Pancreas (tissue), 10 donors: ENCODE measurements at places on chromosomes 2 and 18.

GRCh38 chr18:37666991-37667390, 101.4 kb upstream of the CELF4 start:
- no peaks in the 10 kb centered on the region for H3K27me3 ChIP-seq
- no peak overlapping the region for H3K4me3 ChIP-seq
- no peaks in the 10 kb centered on the region for H3K4me1 ChIP-seq
- H3K27ac ChIP-seq = no peak overlapping the region

DNA sequence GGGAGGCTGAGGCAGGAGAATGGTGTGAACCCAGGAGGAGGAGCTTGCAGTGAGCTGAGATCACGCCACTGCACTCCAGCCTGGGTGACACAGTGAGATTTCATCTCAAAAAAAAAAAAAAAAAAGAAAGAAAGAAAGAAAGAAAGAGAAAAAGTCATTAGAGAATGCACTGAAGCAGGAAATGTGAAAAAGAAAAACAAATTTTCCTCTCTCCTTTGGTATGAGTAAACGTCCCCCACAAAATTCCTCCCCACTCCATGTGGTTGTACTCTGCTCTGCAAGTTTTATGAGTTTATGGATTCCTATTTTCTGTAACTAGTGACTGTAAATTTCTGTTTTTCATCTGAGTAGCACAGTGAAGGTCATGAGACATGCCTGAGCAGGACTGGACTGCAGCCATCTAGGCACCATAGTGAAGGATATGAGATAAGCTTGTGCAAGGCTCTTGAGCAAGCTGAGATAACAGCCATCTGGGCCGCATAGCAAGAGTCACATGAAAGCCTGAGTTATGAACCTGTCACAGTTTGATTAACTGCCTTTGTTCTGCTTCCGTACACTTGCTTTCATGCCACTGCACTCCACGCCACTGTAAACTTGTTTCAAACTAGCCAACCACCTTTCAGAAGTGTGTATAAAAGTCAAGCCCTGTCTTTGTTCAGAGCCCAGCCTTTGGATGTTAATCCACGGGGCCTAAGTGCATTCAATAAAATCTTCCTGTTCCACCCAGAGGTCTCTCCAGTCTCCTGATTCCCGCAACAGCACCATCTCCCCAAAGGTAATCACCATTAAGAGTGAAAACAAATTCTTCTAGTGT, 50.2 kb downstream of the SKA1 start:
- DNase-seq = peak; percentile 81
- H3K36me3 ChIP-seq = no peaks in the 10 kb centered on the region
- peak overlapping the region; percentile 78 for H3K27ac ChIP-seq

DNA sequence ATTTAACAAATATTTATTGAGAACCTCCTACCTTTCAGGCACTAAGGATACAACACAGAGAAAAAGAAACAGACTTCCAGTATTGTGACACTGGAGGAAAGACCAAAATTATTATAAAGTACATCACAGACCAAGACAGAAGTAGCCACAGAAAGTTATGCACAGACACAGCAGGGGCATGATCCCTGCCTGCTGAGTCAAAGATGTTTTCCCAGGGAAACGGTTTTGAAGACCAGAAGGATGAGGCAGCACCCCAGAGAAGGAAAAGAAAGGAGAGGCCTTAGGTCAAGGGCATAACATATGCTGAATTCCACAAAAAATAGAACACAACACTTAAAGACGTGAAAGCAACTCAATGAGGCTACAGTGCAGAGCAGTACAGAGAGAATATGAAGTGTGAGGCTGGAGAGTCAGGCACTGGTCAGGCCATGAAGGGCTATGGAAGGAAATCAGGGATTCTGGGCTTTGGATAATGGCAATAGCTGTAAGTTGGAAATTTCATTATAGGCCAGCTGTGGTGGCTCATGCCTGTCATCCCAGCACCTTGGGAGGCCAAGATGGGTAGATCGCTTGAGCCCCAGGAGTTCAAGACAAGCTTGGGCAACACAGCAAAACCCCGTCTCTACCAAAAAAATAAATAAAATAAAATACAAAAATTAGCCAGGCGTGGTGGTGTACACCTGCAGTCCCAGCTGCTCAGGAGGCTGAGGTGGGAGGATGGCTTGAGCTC, 8.2 kb downstream of the ADAM17 start:
- no peaks in the 10 kb centered on the region for H3K36me3 ChIP-seq
- DNase-seq = no peak
- no peaks in the 10 kb centered on the region for H3K27me3 ChIP-seq
- no peak overlapping the region for H3K4me3 ChIP-seq
- no peak overlapping the region for H3K27ac ChIP-seq
- peaks cover 7% of the 10 kb centered on the region for H3K4me1 ChIP-seq

GRCh38 chr18:31850844-31851243, 90.2 kb upstream of the SLC25A52 start:
- H3K4me3 ChIP-seq = no peak overlapping the region
- no peaks in the 10 kb centered on the region for H3K36me3 ChIP-seq
- H3K27ac ChIP-seq = no peak overlapping the region
- H3K4me1 ChIP-seq = no peaks in the 10 kb centered on the region
- DNase-seq = no peak

DNA sequence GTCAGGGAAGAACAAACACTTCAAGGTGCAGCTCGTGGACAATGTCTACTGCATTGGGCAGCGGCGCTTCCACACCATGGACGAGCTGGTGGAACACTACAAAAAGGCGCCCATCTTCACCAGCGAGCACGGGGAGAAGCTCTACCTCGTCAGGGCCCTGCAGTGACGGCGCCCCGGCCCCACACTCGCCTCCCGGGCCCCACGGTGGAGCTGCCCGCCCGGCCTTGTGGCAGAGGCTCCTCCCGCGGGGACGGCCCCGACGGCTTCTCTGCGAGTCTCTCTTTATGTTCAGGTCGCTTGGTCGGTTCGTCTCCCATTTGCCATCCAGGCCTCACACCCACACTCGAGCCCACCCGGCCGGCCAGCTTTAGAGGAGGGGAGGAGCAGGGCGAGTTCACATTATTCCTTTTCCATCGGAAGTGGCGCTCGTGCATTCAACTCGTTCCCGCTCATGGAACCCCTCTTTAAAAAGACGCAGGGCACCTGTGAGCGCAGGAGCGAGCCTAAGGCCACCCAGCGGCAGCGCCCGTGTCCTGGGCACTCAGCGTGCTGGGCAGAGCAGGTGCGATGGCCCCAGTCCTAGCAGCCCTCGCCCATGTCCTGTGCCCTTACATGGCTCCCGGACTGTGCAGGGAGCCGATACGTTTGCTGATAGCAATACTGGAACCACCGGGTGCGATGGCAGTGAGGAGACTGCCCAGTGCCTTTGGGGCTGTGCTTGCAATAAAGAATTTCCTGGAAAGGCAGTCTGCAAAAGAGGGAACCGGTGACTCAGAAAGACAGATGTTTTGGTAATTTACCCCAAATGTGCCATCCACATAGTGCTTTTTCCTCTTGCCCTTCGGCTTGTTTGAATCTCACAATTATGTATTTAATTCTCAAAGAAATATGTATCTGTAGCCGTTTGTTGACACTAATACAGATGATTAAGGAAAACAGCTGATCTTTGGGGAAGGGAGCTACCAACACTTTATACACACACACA, 148.6 kb downstream of the NCK2 start:
- no peaks in the 10 kb centered on the region for H3K4me1 ChIP-seq
- H3K27me3 ChIP-seq = no peaks in the 10 kb centered on the region
- H3K36me3 ChIP-seq = no peaks in the 10 kb centered on the region
- H3K4me3 ChIP-seq = no peak overlapping the region

GRCh38 chr2:177551989-177552421, 159.4 kb downstream of the AGPS start:
- H3K4me3 ChIP-seq = no peak overlapping the region
- H3K36me3 ChIP-seq = no peaks in the 10 kb centered on the region
- DNase-seq = peak; percentile 96

GRCh38 chr2:905091-905832, 45.4 kb upstream of the SNTG2 start:
- no peaks in the 10 kb centered on the region for H3K36me3 ChIP-seq
- H3K27me3 ChIP-seq = no peaks in the 10 kb centered on the region
- no peak for DNase-seq
- no peak overlapping the region for H3K27ac ChIP-seq
- no peak overlapping the region for H3K4me3 ChIP-seq

DNA sequence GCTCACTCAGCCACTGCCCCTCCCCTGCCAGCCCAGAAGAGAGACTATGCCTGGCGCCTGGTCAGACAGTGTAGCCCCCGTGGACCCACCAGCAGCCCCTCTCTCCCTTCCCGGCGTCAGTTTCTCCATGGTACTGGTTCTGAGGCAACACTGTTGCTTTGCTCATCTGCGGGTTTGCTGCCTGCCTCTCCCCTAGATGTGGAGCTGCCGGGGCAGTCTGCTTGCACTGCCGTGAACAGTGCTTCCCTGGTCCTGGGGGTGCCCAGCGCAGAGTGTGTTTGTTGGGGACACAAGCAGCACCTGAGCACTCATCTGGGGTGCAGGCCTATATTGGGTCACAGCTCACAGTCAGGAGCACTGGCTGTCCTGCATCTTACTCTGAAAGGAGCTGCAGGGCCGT, 309.9 kb downstream of the NDUFA10 start:
- no peak overlapping the region for H3K27ac ChIP-seq
- no peak for DNase-seq
- no peaks in the 10 kb centered on the region for H3K27me3 ChIP-seq
- no peak overlapping the region for H3K4me3 ChIP-seq
- H3K4me1 ChIP-seq = no peaks in the 10 kb centered on the region
- H3K36me3 ChIP-seq = no peaks in the 10 kb centered on the region

DNA sequence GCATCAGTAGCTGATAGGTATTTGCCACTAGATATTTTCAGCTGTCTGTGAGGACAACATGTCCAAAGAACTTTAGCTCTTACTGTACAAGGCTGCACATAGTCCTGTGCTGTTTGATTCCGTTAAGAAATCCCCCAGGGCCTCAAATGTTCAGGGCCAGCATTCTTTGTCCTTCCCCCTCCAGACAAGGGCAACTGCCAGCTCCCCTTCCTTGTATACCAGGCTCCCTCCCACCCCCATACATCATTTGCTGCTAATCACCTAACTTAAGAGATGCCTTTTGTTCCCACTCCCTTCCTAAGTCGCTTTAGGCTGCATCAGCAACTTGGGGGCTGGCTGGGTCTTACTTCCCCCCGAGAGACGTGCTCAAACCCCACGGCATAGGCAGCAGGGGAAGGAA, 138.7 kb downstream of the CDH20 start:
- H3K4me3 ChIP-seq = no peak overlapping the region
- H3K27me3 ChIP-seq = no peaks in the 10 kb centered on the region
- H3K4me1 ChIP-seq = no peaks in the 10 kb centered on the region

DNA sequence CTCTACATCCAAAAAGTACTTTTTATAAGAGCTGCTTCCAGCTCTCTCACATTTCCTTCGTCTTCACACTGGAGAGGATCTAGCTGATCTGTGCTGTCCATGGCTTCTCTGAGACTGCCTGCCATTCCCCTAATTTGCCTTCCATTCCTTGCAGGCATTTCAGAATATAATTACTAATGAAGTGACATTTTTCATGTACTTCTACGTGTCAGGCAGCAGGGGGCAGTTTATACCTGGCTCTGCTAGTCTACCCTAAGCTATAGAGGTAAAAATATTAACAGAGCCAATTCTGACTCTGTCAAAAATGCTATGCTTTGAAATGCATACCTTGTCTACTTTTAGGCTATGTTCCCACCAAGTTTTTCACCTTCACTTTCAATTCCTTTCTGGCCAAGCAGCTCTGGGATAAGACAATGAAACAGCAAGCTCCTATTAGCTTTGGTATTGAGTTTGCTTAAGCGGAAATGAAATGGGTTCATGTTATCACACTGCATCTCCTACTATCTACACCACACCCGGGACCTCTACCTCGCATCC, 81.9 kb downstream of the MEP1B start:
- DNase-seq = peak; percentile 25
- H3K4me1 ChIP-seq = no peaks in the 10 kb centered on the region
- H3K27me3 ChIP-seq = no peaks in the 10 kb centered on the region
- no peaks in the 10 kb centered on the region for H3K36me3 ChIP-seq
- no peak overlapping the region for H3K4me3 ChIP-seq

DNA sequence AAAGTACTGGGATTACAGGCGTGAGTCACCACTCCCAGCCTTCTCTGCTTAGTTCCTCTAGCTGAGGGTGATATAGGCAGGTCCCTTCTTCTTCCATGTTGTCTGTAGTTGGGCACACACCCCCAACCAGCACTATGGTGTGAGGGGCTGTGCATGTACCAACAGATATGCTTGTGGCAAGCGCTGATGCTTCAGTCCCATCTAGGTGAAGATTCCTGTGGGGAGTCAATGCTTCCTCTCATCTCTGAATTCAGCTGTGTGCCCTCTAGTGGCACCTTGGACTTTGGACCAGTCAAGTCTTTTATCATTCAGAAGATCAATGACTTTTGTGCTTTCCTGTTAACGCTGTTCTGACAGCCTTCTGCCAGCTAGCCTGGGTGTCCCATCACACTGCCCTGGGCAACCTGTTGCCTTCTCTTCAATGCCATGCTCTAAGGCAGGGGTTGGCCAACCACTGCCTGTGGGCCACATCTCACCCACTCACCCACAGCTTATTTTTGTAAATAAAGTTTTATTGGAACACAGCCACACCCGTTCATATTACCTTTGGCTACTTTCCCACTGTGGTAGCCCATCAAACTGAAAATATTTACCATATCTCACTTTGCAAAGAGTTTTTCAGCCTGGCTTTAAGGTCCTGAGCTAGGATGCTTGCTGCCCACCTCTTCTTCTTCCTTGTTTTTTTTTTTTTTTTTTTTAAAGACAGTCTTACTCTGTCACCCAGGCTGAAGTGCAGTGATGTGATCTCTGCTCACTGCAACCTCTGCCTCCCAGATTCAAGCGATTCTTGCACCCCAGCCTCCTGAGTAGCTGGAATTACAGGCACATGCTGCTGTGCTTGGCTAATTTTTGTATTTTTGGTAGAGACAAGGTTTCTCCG, 51.0 kb downstream of the NPAS2 start:
- H3K27me3 ChIP-seq = no peaks in the 10 kb centered on the region
- no peak for DNase-seq
- no peak overlapping the region for H3K27ac ChIP-seq
- no peak overlapping the region for H3K4me3 ChIP-seq

- H3K4me1 ChIP-seq = no peaks in the 10 kb centered on the region
- no peak for DNase-seq
- H3K27ac ChIP-seq = no peak overlapping the region
- H3K4me3 ChIP-seq = no peak overlapping the region
- H3K36me3 ChIP-seq = no peaks in the 10 kb centered on the region
- H3K27me3 ChIP-seq = no peaks in the 10 kb centered on the region
Measured at GRCh38 chr18:73859837-73860397, 287.7 kb downstream of the FBXO15 start.

DNA sequence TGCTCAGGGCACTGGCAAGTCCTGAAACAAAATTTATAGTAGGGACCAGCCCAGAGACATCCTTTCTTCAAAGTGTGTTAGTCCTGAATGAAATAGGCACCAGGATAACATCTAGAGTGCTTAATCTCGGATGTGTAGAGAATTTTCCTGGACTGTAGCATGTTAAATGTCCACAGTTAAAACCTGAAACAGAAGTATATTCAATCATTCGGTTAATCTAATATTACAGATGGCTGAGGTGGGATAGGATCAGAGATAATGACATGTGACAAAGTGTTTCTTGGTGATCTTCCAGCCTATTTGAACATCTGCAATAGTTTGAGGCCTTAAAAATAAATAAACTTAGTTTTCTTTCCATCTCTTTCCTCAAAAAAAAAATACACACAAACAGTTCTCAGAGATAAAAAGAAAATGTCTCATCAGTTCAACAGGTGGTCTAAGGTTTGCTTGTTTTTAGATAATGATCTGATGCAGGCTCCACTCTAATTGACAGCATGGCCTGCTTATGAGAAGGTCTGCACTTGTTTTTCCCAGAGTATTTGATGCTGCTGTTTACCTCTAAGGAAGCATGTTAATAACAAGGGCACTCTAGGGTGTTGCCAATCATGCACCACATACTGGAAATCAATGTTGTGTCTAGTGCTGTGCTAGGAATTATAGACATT, 25.9 kb downstream of the CNTNAP5 start:
- H3K4me3 ChIP-seq = no peak overlapping the region
- DNase-seq = no peak
- no peaks in the 10 kb centered on the region for H3K27me3 ChIP-seq
- H3K4me1 ChIP-seq = no peaks in the 10 kb centered on the region
- no peak overlapping the region for H3K27ac ChIP-seq
